Vagina (tissue), 2 donors: ENCODE measurements at places on chromosomes 6 and 20.

- no peaks in the 10 kb centered on the region for H3K4me1 ChIP-seq
- DNase-seq = no peak
- H3K36me3 ChIP-seq = no peaks in the 10 kb centered on the region
- H3K27ac ChIP-seq = no peak overlapping the region
- H3K4me3 ChIP-seq = no peak overlapping the region
Measured at GRCh38 chr6:143928853-143929252, 64.6 kb downstream of the ZC2HC1B start.

DNA sequence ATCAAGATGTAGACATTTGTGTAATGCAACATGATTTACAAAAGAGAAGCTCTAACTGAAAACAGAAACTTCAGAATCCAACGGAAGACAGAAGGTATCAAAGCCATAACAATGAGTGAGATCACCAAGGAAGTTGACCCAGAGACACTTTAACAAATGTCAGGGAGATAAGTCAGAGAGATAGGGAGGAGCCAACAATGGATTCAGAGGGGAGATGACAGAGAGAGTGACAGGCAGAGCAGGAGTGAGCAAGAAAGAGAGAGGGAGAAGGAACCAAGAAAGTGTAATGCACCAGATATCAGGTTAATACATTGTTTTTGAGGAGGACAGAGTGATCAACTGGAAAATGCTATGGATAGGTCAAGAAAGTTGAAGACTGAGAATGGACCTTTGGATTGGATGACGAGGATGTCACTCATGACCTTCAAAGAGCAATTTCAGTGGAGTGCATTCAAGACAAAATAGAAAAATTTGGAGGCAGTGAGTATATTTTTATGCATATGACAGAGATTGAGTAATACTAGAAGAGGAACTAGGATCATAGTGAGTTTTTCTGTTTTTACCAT is 86.6 kb downstream of the TRDN start:
- H3K4me1 ChIP-seq = no peaks in the 10 kb centered on the region
- DNase-seq = no peak
- H3K36me3 ChIP-seq = no peaks in the 10 kb centered on the region
- H3K4me3 ChIP-seq = no peak overlapping the region
- no peaks in the 10 kb centered on the region for H3K27me3 ChIP-seq

- H3K27ac ChIP-seq = peak overlapping the region; percentile 40
- no peaks in the 10 kb centered on the region for H3K36me3 ChIP-seq
- H3K4me3 ChIP-seq = no peak overlapping the region
- no peaks in the 10 kb centered on the region for H3K27me3 ChIP-seq
- no peak for DNase-seq
Measured at GRCh38 chr6:35025232-35026188, 115.6 kb downstream of the TCP11 start.

DNA sequence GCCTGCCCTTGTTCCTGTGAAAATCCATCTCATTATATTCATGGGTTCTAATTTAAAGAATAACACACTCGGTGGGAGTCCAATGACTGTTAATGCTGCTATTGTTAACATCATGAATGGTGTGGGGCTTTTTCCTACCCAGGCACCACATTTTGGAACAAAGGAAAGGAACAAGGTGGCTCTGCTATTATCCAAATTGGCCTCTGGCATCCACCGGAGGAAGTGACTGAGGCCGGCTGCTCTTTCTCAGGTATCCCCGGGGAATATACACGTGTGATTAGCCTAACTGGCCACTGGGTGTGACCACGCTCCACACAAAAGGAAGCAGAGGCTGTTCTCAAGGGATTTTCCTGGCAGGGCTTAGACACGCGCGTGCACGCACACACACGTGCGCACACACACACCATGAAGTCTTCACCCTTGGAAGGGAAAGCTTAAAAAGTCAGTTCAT is 601.2 kb upstream of the ARID1B start:
- H3K4me3 ChIP-seq = no peak overlapping the region
- peaks cover 6% of the 10 kb centered on the region for H3K4me1 ChIP-seq
- H3K27ac ChIP-seq = no peak overlapping the region
- H3K27me3 ChIP-seq = no peaks in the 10 kb centered on the region
- no peak for DNase-seq

DNA sequence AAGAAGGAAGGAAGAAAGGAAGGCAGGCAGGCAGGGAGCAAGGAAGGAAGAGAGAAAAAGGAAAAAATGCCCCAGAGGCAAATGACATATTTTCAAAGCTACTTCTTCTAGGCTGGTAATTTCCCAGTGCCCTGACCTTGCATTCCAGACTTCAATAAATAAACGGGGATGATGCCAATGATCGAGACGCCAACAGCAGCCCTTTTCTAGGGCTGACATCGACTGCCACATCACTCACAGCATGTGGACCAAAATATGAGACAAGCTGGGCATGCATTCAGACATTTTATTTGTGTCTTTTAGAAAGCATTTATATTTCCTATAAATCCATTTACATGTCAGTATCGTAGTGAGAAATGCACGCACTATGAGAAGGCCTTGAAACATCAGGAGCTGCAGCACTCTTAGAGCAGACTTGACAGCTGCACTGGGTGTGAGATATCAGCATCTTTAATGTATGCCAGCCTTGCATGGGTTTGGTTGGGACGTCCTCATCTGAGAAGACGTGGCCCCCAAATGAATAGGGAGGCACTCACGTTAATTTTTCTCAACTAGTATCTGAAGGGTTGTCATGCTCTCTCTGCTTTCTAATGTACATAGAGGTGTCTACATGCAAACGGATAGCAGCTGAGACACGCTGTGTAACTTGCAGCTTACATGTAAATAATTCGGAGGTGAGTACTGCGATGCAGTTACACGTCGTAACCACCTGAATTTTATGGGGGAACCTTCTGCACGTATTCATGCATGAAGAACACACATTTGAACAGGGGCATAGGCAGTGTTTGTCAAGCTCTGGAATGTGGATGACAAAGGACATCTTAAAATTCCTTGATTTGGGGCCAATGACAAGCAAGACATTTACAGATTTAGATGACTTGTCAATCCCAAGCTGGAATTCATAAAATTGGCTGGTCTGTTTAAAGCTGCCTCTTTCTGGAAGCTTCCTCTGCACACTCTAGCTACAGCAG is 149.1 kb upstream of the AGPAT4 start:
- no peaks in the 10 kb centered on the region for H3K27me3 ChIP-seq
- peaks cover under 1% of the 10 kb centered on the region for H3K4me1 ChIP-seq
- H3K27ac ChIP-seq = no peak overlapping the region
- no peak for DNase-seq
- no peaks in the 10 kb centered on the region for H3K36me3 ChIP-seq
- no peak overlapping the region for H3K4me3 ChIP-seq

DNA sequence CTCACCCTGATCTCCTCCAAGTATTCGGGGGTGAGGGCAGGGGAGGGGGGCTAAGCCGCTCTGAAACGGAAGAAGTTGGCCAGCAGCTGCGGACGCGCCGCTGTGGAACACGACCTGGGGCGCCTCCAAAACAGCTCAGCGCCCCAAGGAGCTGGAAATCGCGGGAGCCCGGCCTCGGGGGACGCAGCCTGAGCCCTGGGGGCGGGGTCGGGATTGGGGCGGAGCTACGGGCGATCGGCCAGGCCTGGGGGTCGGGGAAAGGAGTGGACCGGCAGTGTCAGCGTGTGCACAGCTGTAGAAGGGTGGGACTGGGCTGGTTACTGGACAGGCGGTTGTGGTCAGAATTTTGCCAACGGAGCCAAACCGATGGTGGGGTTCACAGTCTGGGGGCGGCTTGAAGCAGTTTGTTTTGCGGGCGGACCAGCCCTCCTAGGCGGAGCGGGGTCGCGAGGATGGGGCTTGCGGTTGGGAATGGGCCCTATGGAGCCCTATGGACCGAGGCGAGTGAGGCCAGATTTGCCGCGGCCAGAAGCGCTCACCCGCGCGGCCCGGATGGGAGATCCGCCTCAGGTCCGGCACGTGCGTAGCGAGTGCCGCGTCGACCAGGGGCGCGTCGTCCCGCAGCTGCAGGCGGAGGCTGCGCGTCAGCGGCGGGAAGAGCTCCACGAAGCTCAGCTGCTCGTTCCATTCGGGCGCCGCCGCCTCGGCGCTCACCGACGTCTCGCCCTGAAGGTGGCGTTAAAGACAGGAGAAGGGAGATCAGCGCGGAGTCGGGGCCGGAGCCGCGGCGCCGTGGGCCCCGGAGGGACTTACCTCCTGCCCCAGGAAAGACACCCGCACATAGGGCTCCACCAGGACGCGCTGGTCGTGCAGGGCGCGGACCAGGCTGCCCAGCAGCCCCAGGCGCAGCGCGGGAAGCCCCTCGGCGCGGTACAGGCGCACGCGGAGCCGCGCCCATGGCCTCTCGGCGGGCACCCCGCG is 14.3 kb upstream of the SPAG4 start:
- DNase-seq = no peak
- no peaks in the 10 kb centered on the region for H3K27me3 ChIP-seq
- peak overlapping the region; percentile 16 for H3K27ac ChIP-seq
- H3K4me1 ChIP-seq = peaks cover 21% of the 10 kb centered on the region
- peak overlapping the region; percentile 44 for H3K4me3 ChIP-seq

GRCh38 chr6:125818225-125818657 is 27.5 kb downstream of the NCOA7 start:
- peaks cover 25% of the 10 kb centered on the region for H3K4me1 ChIP-seq
- no peak for DNase-seq
- peak overlapping the region; percentile 26 for H3K27ac ChIP-seq
- H3K36me3 ChIP-seq = no peaks in the 10 kb centered on the region
- H3K27me3 ChIP-seq = no peaks in the 10 kb centered on the region

DNA sequence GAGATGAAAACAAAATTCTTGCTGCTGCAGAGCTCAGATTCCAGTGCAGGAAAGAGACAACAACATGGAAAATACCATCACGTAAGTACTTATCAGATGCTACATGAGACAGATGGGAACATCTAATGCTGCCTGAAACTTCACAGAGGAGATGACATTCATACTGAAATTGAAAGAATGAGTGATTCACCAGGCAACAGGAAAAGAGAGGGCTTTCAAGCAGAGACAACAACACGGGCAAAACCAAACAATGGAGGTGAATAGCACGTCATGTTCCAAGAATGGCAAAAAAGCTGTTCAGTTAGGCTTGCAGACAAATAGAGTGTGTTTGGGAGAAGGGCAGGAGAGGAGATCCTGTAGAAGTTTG is 39.3 kb downstream of the GTF2H5 start:
- H3K4me1 ChIP-seq = no peaks in the 10 kb centered on the region
- no peaks in the 10 kb centered on the region for H3K27me3 ChIP-seq
- no peak overlapping the region for H3K4me3 ChIP-seq
- no peaks in the 10 kb centered on the region for H3K36me3 ChIP-seq
- DNase-seq = no peak

DNA sequence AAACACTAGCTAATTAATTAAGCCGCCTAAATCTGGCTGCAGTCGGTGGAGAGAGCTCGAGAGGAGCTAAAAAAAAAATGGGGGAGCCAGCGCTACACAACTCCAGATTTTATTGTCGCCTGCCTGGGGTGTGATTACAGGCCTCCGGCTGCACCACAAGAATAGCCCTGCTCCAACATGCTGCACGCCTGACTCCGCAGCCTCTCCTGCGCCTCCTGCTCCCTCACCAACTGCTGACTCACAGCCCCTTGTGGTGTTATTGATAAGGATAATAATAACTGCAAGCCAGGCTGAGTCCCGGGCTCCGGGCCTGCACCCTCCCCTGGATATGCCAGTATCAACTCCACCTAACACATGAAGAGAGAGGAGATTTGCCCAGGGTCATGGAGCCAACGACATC is 16.8 kb downstream of the SIRPA start:
- no peak overlapping the region for H3K27ac ChIP-seq
- H3K36me3 ChIP-seq = no peaks in the 10 kb centered on the region

DNA sequence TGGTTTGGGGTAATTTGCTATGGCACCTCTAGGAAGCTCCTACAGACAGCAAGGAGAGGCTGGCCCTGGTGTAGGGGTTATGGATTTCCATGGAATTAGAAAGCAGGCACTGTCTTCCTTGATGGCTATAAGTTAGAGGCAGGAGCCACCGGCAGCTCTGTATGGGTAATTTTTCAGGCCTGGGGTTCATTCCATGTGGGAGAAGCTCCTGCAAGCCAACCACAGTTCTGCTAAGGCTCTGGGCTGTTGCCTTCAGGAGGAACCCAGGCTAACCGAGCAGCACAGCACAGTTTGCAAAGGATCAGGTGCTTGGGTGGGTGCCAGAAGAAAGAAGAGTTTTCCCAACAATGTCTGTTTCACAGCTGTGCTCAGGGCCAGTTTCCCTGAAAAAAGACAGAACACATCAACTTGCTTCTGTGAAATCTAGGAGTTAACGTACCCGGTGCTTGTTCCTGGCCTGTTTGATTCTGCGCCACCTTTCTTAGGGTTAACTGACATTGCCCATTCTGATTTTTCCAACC is 162.8 kb upstream of the MYLIP start:
- DNase-seq = peak; percentile 67
- no peak overlapping the region for H3K4me3 ChIP-seq
- no peak overlapping the region for H3K27ac ChIP-seq
- H3K4me1 ChIP-seq = no peaks in the 10 kb centered on the region
- no peaks in the 10 kb centered on the region for H3K27me3 ChIP-seq
- no peaks in the 10 kb centered on the region for H3K36me3 ChIP-seq

DNA sequence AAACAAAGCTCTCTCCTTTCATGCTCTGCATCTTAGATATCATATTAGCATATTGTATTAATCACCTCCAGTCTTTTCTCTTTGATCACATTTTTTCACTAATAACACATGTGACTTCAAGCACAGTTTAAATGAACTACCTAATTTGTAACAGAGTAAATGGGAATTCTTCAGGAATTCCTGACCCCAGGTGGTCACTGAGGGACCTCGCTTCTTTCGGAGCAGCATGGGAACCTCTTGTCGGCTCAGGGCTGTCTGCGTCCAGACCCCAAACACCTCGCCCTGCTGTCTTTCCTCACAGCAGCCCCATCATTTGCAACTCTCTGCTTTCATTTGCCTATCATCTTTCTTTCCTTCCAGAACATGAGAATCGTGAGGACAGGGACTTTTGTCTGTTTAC is 103.5 kb downstream of the DACT2 start:
- H3K27me3 ChIP-seq = no peaks in the 10 kb centered on the region
- H3K4me3 ChIP-seq = no peak overlapping the region
- DNase-seq = no peak
- H3K4me1 ChIP-seq = no peaks in the 10 kb centered on the region

- H3K4me3 ChIP-seq = no peak overlapping the region
- H3K36me3 ChIP-seq = no peaks in the 10 kb centered on the region
- no peak overlapping the region for H3K27ac ChIP-seq
- no peaks in the 10 kb centered on the region for H3K27me3 ChIP-seq
Measured at GRCh38 chr6:41477572-41477971, 68.6 kb upstream of the FOXP4 start.

DNA sequence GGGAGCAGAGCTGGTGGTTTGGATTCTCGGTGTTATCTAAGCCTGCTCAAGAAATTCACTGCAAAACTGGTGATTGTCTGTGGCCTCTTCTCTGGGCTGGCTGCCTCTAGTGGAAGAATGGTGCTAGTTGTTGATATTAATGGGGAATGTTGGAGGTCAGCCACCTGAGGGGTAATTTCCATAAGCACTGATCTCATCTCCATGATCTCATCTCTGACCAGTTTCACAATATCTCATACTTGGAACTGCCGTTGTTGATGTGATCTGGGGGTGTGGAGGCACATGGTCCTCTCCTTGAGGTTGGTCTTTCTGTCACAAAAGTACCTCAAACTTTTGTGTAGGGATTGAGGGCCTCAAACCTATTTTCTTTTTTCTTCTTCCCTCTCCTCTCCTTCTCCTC is 102.6 kb downstream of the CD109 start:
- peaks cover 8% of the 10 kb centered on the region for H3K4me1 ChIP-seq
- H3K4me3 ChIP-seq = no peak overlapping the region
- H3K27ac ChIP-seq = peak overlapping the region; percentile 45
- no peaks in the 10 kb centered on the region for H3K36me3 ChIP-seq
